ENCODE measurements at places on chromosomes 2 and 18. TPM values are rescaled to one million over a fixed set of nuclear protein-coding genes. Genes with fewer than 3 reads are reported as not detected.

DNA sequence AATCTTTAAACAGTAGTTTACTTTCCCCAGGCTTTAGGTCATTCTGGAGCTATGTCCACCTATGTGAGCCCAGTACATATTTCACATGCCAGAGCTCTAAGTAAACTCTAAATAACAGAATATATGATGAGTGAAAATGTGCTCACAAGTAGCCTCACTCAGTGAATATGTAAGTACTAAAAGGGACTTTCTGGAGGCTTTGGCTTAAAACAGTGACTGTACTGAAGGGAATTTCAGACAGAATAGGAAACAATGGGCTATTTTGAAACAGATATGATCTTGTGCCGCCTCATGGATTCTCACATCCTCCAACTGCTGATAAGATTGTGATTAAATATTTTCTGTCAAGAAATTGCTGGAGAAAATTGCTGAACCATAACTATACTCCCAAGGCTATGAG, 747.9 kb downstream of the SOCS6 start:
- H3K4me3 ChIP-seq = no peak overlapping the region
- H3K27ac ChIP-seq = no peak overlapping the region
- no peaks in the 10 kb centered on the region for H3K27me3 ChIP-seq
- no peaks in the 10 kb centered on the region for H3K36me3 ChIP-seq
- no peaks in the 10 kb centered on the region for H3K4me1 ChIP-seq

- H3K4me3 ChIP-seq = no peak overlapping the region
- peak overlapping the region; percentile 86 for H3K27ac ChIP-seq
- H3K27me3 ChIP-seq = no peaks in the 10 kb centered on the region
- H3K4me1 ChIP-seq = peaks cover 51% of the 10 kb centered on the region
- DNase-seq = peak; percentile 56
Observed at GRCh38 chr2:9263428-9263827, 56.8 kb downstream of the ASAP2 start.

GRCh38 chr2:71639735-71640134, 186.4 kb downstream of the DYSF start:
- no peaks in the 10 kb centered on the region for H3K36me3 ChIP-seq
- H3K27ac ChIP-seq = no peak overlapping the region
- DNase-seq = no peak
- H3K4me3 ChIP-seq = no peak overlapping the region
- H3K27me3 ChIP-seq = no peaks in the 10 kb centered on the region

DNA sequence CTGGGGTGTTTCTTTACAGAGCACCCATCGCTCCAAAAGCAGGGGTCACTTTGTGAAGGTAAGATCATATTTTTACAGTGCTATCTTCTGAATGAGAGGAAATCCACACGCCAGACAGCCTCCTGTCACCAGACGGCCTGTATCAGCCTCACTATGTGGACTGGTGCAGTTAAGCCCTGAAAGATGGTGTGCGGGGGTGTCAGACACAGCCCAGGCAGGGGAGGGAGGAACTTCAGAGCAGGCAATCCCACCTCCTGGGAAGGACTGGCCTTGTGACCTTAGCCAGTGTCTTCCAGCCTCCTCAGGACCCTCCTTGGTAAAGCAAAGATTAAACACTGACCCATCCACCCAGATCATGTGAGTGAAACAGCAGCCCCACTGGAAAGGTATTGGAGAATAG, 249.4 kb upstream of the CTAGE1 start:
- DNase-seq = peak; percentile 25
- no peaks in the 10 kb centered on the region for H3K27me3 ChIP-seq
- H3K36me3 ChIP-seq = no peaks in the 10 kb centered on the region
- H3K4me3 ChIP-seq = no peak overlapping the region
- H3K27ac ChIP-seq = no peak overlapping the region

DNA sequence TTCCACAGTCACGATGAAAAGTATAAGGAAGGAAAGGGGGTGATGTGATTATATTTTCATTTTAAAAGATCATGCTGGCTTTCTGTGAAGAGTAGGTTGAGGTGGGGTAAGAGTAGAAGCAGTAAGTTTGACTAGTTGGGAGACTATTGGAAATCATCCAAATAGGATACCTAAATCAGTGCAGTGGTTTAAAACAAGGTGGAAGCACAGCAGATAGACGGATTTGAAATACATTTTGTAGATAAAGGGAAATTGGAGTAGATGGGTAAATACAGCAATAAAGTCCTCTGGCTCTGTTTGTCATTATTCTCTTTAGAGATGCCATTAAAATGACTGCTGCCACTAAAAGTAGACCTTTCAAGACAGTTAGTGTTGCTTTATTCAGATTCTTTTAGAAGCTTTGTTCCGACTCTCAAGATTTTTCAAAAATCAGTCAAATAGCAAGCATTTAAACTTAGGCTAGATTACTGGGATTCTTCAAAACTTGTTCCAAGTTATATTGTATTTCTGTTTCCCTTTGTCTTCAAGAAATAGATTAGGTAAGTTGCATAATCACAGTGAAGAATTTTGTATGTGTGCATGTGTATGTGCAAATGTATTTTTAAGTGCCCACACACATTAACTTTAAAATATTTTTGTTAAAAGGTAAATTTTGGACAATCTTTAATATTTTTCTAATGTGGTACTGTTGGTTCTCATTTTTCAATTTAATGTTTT, 61.7 kb upstream of the DTNA start:
- H3K36me3 ChIP-seq = no peaks in the 10 kb centered on the region
- peaks cover 4% of the 10 kb centered on the region for H3K4me1 ChIP-seq

AQP12B gene
- 0.15 TPM for total RNA-seq
